ENCODE measurements at places on chromosomes 13 and 19.

GRCh38 chr13:77836423-77836822, 82.2 kb downstream of the EDNRB start:
- no peak for DNase-seq

DNA sequence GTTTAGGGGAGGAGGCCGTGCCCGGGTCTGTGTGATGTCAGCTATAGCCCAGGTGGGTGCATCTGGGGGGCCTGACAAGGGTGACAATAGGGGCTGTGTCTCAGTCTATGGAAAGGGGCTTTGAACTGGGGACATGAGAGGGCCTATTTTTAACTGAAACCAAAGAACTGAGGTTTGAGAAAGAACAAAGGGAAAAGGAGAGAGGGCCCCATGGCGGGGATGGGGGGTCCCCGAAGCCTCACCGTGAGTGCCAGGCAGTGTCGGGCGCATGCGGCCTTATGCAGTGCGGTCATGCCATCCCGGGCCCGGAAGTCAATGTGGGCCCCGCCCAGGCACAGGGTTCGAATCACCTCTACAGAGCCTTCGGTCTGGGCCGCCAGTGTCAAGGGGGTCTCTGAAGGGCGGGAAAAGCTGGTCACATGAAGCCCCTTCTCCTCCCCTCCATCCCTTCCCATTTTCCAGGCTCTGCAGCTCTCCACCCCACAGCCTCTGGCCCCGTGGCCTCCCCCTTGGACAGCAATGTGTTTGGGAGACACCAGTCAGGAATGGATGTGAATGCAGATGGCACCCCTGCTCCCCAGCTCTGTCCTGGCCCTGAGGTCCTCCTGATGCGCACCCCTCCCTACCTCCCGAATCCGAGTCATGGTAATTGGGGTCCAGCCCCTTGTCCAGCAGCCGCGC, 5.9 kb downstream of the SHANK1 start:
- no peak for DNase-seq

- no peak for DNase-seq
Measured at GRCh38 chr13:100349594-100349993, 239.0 kb downstream of the GGACT start.

DNA sequence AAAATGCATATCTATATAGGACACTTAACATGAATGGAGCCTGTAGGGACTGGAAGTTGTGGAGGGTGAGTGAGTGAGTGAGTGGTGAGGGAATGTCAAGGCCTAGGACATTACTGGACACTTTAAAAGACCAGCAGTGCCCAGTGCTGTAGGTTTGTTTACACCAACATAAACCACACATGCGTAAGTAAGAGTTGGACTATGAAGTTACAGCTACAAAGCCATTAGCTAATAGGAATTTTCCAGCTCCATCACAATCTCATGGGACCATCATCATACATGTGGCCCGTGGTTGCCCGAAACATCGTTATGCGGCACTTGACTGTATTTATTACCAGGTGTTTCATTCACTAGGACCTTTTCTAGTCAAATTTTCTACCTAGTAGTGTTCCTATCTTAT, 49.2 kb downstream of the LATS2 start:
- DNase-seq: no peak

DNA sequence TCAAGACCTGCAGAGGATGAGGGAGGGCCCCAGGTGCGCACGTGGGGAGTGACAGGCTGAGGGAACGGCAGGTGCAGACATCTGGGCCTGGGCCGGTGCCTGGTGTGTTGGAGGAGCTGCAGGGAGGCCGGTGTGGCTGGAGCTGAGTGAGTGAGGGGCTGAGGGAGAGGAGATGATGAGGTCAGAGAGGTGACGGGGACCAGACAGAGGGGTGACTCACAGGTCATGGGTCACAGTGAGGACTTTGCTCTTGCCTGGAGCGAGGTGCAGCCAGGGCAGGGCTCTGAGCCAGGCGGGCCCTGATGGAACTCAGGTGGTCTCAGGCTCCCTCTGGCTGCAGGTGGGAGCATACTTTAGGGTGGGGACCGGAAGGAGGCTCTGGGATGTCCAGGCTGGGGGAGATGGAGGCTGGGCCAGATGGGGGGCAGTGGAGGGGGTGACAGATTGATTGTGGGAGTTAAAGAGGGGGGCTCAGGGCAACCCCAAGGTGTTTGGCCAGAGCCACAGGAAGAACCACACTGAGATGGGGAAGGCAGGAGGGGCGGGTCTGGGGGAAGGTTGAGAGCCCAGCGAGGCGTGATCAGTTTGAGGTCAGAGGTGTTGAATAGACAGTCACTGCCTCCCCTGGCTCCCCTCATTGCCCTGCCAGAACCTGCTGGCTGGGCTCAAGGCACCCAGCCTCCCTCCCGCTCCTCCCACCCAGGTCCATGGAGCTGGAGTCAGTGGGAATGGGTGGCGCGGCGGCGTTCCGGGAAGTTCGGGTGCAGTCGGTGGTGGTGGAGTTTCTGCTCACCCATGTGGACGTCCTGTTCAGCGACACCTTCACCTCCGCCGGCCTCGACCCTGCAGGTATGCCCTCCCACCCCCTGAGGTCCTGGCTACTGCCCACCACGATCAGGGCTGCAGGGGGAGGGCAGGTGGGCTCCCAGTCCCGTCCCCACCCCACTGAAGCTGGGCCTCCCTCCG, 8.4 kb downstream of the ARHGAP33 start:
- DNase-seq: no peak

- no peak for DNase-seq
Measured at GRCh38 chr19:15323496-15324235, 8.7 kb downstream of the BRD4 start.

DNA sequence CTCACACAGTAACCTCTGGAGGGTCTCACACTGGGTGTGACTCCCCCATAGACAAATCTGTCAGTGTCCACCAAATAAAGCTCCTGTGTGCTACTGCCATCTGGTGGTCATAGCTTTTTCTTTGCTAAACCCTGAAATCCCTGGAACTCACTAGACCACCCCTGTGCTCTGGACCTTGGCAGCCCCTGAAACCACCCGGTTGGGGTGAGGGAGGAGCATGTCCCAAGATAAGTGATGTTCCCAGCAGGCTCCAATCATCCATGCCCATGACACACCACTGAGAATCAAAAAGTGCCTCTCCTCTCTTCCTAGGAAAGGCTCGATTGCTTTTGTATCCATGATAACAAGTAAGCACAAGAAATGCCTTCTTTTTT, 6.5 kb upstream of the HSD17B14 start:
- no peak for DNase-seq

DNA sequence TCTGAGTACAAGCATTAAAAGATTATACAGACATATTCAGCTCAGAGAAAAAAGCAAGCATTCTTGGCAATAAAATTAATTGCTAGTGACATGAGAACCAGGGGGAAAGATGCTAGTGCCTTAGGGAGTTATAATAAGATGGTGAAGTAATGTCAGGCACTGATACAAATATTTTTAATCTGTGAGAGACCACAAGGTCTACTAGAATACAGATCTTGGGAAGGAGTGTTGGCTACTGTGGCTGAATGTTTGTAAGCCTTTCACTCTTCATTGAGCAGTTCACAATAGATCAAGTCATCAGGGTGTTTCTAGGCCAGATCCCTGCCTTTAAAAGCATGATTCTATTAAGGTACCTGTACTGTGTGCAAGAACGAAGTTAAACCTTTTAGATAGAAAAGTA, 16.4 kb downstream of the FREM2 start:
- no peak for DNase-seq

- no peak for DNase-seq
Measured at GRCh38 chr19:4350726-4351125, 7.4 kb downstream of the MPND start.

- no peak for DNase-seq
Measured at GRCh38 chr13:106078191-106078590, 457.3 kb downstream of the EFNB2 start.

DNA sequence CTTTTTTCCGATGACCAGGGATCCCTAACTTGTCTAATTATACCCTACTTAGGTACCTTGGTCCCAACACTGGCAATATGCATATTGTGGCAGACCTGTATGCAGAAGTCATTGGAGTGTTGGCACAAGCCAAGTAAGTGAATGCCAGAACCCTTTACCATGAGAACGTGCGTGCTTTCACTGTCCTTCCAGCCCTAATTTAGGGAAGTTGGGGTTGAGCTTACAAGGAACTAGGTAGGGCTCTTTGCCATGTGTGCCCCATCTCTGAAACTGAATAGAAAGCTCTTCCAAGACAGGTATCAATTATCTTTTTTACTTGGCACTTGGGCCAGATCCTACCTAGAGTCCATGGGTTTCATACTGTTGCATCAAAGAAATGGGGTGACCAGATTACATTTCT, 93.2 kb downstream of the FRY start:
- no peak for DNase-seq

- no peak for DNase-seq
Measured at GRCh38 chr13:39016087-39016486, 21.8 kb downstream of the PROSER1 start.

- no peak for DNase-seq
Measured at GRCh38 chr13:50998326-50998725, 88.7 kb downstream of the RNASEH2B start.

GRCh38 chr13:103203735-103204330, 137.6 kb upstream of the SLC10A2 start:
- peak; percentile 76 for DNase-seq

DNA sequence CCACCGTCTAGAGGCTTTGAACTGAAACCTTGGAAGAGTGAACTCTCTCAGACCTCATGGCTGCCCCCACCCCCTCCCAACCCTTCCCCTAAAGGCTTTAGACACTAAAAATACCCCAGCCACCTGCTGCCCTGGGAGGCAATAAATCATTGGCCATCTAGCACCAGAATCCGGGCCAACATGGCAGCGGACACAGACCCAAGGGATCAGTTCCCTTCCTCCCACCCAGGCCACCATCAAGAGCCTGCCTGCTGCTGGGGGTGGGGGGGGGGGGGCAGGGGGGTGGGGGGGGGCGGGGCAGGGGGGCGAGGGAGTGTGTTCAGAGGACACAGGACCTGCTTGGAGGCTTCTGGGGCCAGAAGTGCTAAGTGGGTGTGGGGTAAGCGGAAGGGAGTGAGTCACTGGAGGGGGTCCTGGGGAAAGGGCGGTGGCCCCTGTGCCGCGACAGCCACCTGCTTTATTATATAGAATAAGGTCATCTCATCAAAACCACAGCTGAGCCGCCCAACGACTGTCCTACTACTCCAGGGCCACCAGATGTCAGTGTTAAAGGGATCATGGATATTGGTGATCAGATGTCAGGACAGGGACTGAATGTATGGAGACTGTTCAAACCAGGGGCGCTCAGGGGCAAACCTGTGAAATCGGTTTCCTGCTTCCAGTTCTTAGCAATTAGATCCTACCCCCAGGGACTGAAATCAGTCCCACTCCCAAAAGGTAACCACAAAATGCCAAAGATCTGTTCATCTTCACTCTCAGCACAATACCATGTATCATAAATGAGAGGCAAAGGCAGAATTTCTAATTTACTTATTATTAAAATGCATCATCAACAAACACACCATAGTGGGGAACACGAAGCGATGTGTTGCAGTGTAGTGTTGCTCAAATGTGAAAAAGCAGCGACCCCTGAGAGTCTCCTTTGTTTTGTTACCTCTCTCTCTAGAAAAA, 24.3 kb downstream of the ARL11 start:
- DNase-seq: peak; percentile 73

DNA sequence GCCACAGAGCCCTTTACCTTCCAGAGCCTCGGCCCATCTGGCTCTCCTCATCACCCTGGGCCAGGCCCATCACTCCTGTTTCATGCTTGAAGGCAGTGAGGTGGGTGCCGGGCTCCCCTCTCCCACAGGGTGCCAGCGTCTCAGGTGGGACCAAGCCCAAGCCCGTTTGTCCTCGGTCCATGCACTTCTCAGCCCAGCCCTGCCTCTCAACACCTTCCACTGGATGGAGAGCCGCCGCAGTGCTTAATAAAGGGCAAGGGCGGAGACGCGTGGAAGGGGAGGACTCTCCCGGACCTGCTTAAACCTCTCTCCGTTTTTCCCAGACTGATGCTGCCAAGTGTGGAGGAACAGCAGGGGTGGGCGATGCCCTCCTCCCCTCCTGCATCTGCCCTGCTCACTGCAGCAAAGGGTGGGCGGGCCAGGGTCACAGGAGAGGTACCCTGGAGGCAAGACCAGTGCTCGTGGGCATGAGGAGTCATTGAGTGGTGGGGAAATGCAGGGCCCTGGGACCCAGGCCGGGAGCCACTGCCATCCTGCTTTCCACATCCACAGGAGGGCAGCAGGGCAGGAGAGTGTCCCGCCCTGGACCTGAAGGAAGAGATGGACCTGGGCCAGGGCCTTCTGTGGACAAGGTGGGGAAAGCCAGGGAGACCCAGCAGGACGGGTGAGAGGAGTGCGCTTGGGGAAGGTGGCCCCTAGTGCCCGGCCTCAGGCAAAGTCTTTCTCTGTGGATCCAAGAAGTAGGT, 9.7 kb upstream of the ATP11A start:
- no peak for DNase-seq

DNA sequence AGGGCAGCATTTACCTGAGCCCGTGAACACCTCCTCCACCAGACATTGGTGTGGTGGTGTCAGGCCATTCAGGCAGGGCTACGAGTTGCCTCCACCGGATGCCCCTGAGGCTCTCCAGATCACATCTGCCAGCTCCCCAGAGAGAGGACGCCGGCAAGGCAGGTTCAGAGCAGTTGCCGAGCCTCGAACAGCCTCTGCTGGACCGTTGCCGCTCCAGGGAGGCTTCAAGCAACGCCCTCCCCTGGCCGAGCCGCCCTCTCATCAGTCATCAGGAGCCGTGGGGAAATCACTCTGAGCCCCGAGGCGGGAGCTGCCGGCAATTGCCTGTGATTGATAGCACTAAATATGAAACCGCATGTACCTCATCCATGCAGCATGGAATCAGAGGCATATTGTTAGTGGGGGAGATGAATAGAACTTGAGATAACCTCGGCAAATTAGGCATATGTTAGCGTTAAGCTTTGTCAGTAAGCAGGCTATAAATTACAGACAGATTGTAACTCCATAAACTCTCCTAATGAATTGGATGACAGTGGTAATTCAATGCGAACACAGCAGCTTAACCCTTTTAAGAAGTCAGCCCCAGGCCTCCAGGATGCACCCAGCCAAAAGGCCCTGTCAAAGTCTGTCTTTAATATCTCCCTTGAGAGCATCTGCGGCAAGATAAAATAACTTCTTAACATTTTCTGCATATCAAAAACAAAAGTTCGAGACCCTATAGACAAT, 29.8 kb upstream of the SPACA7 start:
- DNase-seq: no peak

DNA sequence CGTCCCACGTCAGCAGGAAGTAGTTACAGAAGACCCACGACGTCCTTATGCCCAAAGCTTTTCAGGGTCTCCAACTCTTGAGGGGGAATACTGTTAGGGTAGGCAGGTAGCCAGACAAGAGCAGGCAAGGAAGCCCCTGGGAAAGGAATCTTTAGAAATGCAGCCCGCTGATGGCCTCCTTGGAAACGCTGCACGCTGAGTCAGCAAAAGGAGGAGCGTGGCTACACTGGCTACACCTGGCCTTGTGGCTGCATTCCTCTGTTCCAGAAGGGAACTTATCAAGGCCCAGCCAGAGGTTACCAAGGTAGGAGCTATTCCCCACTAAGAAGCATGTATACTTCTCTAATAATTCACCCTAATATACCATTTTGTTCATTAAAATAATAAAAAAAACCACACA, 2.0 kb downstream of the ERVV-1 start:
- no peak for DNase-seq

- no peak for DNase-seq
Measured at GRCh38 chr19:48158210-48158790, 11.8 kb downstream of the LIG1 start.
